ENCODE measurements at places on chromosomes 2 and 18.

DNA sequence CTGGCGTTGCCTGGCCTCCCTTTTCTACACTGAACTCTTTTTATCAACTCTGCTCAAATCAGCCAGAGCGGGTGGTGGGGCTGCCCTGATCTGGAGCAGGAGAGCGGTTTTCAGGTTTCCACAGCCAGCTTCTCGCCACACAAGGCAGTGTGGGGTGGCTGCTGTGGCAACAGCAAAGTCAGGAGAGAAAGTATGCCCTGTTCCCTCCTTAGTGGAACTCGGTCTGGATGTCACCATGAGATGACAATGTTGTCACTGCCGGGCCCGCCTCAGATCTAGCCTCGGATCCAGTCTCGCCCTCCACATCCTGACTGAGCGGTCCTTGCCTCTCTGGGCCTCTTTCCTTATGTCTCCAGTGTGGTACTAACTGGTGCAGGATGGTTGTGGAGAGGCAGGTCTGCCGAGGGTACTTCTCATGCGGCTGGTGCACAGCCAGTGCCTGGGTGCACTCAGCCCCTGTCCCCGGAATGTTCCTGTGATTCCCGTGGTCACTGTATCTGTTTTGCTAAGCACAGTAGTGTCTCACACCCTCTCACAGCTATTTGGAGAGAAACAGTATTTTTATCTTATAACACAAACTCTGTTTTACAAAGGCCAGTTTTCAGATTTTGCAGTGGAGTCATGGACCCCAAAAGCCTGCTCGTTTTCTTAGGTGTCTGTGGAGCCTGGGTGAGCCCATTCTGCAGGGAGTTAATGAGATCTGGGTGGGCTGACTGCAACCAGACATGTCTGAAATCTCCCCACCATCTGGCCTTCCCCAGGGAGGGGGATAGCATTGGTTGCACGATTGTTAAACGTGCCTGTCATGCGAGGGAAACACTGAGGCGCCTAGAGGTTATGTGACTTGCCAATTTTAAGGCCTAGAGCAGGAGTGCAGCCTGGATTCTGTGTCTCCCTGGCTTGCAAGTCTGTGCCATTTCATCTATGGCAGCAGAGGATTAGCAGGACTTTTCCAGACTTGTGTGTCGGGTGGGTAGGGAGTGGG lies 261.1 kb upstream of the AGAP1 start:
- peaks cover 40% of the 10 kb centered on the region for H3K27me3 ChIP-seq
- H3K4me1 ChIP-seq, result peaks cover 16% of the 10 kb centered on the region
- DNase-seq, result no peak
- no peak overlapping the region for H3K4me3 ChIP-seq
- H3K27ac ChIP-seq, result no peak overlapping the region
- H3K36me3 ChIP-seq, result no peaks in the 10 kb centered on the region

GRCh38 chr2:190716176-190716807 lies 67.4 kb downstream of the NAB1 start:
- DNase-seq, result no peak
- H3K27me3 ChIP-seq, result no peaks in the 10 kb centered on the region
- H3K4me3 ChIP-seq, result no peak overlapping the region

- no peak for DNase-seq
- H3K27ac ChIP-seq, result no peak overlapping the region
- peaks cover 7% of the 10 kb centered on the region for H3K4me1 ChIP-seq
- H3K27me3 ChIP-seq, result peaks cover 7% of the 10 kb centered on the region
- no peaks in the 10 kb centered on the region for H3K36me3 ChIP-seq
- no peak overlapping the region for H3K4me3 ChIP-seq
Observed at GRCh38 chr2:124911560-124911959, 886.5 kb downstream of the CNTNAP5 start.

GRCh38 chr2:186024921-186025320 lies 286.3 kb downstream of the FSIP2 start:
- H3K4me3 ChIP-seq, result no peak overlapping the region
- H3K4me1 ChIP-seq, result no peaks in the 10 kb centered on the region
- H3K27ac ChIP-seq, result no peak overlapping the region
- H3K27me3 ChIP-seq, result no peaks in the 10 kb centered on the region

DNA sequence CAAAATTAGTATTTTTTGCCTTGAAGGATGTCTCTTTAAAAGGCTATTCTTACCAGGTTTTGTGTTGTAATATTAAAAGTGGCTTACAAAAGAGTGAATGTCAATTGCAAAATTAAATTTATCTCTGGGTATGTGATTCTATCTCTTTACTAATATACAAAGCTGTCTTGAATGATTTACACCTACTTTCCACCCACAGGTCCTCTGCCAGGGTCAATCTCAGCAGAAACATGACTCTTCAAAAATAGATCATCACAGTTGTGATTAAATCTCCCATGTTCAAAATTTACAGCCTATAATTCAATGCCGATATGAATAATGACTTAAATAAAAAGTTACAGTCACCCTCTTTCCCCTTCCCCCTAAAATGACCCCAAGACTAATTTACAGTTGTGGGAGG lies 78.8 kb downstream of the SLC8A1 start:
- H3K4me3 ChIP-seq, result no peak overlapping the region
- H3K27me3 ChIP-seq, result no peaks in the 10 kb centered on the region
- H3K27ac ChIP-seq, result peak overlapping the region; percentile 88
- H3K4me1 ChIP-seq, result peaks cover 59% of the 10 kb centered on the region

- H3K27me3 ChIP-seq, result no peaks in the 10 kb centered on the region
- no peak overlapping the region for H3K4me3 ChIP-seq
- no peak overlapping the region for H3K27ac ChIP-seq
- no peak for DNase-seq
- H3K36me3 ChIP-seq, result no peaks in the 10 kb centered on the region
- peaks cover 12% of the 10 kb centered on the region for H3K4me1 ChIP-seq
Observed at GRCh38 chr2:23541503-23542229, 156.7 kb downstream of the KLHL29 start.

DNA sequence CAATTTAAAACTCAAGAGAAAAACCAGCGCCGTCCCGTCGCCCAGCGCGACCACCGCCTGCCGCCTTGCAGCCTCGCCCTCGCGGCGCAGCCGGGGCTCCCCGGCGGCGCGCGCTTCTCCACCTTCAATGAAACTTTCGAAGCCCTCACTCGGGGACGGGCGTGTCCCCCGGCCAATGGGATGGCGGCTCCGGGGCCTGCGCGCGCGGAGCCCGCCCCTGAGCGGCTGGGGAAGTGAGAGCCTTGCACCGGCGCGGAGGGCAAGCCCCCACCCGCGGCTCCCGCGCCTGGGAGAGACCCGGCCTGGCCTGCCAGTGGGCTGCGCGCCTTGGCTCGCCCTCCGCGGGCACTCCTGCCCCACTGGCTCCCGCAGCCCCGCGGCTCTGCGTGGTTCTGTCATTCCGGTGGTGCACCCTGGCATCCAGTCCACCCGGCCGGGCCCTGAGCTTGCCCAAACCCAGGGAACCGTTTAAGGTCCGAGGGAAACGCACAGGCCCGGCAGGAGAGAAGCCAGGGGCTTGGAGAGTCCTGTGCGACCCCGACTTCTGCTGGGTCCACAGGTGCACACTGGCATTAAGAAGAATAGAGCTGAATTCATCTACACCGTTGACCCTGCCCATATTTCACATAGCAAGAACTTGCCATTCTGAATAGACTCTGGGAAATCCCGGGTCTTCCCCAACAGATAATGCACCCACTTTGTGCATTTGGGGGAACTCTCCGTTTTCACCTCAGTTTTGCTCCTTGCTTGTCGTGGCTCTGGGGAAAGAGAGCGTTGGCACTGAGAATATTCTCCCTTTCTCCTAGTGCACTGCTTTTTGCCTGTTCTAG lies at the start of gene PIEZO2:
PIEZO2 (minus strand) TSS at position 129 of the 830 bp plus-strand sequence. CDS start 981 bp downstream, outside the sequence.
- peaks cover 26% of the 10 kb centered on the region for H3K4me1 ChIP-seq
- peaks cover 51% of the 10 kb centered on the region for H3K27me3 ChIP-seq
- peak within 1 kb of the TSS; percentile 36 for H3K27ac ChIP-seq
- H3K4me3 ChIP-seq, result peak within 1 kb of the TSS; percentile 83
- H3K36me3 ChIP-seq, result no peaks in the 10 kb centered on the region

GRCh38 chr2:40226637-40227036 lies 225.3 kb downstream of the SLC8A1 start:
- no peaks in the 10 kb centered on the region for H3K27me3 ChIP-seq
- no peak overlapping the region for H3K4me3 ChIP-seq
- peaks cover 7% of the 10 kb centered on the region for H3K36me3 ChIP-seq
- H3K27ac ChIP-seq, result no peak overlapping the region
- no peak for DNase-seq
- H3K4me1 ChIP-seq, result peaks cover 25% of the 10 kb centered on the region

DNA sequence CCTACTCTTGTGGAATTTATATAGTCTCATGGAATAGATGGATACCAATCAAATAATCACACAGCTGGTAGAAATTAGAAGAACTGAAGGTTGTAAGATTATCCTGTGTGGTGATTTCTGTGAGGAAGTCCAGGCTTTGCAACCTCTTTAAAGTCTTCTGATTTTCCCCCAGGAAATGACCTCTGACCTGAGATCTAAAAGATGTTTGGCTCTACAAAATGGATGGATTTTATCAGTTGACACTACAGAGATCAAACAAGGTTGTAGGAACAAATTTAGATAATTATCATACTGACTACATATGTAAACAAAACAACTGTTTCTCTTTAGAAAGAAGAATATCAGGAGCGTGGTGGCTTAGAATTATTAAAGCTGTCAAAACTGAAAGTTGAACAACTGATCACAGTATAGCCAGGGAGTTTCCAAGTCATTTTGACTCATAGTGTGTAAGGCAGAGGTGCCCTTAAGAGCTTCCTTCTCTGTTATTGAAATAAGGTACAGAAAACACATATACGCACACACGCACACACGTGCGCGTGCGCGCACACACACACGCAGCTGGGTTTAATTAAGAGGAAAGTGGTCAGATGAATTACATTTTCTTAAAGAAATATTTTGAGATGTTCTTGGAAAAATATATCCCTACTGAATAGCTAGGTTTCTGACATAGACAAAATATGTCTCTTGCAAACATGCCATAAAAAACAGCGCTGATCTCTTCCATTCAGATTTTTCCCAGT lies 35.5 kb upstream of the PELI1 start:
- no peak for DNase-seq
- H3K4me3 ChIP-seq, result no peak overlapping the region
- peaks cover 35% of the 10 kb centered on the region for H3K4me1 ChIP-seq

DNA sequence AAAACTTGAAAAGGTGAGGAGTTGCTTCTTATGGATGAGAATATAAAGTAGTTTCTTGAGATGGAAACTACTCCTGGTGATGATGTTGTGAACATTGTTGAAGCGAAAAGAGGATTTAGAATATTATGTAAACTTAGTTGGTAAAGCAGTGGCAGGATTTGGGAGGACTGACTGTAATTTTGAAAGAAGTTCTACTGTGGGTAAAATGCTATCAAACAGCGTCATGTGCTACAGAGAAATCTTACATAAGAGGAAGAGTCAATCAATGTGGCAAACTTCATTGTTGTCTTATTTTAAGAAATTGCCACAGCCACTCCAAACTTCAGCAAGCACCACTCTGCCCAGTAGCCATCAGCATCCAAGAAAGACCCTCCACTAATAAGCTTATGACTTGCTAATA lies 112.9 kb upstream of the ZEB2 start:
- H3K36me3 ChIP-seq, result peaks cover 20% of the 10 kb centered on the region
- H3K27me3 ChIP-seq, result no peaks in the 10 kb centered on the region
- no peak for DNase-seq
- H3K4me3 ChIP-seq, result no peak overlapping the region

- H3K4me1 ChIP-seq, result no peaks in the 10 kb centered on the region
- H3K4me3 ChIP-seq, result no peak overlapping the region
- H3K27me3 ChIP-seq, result no peaks in the 10 kb centered on the region
Observed at GRCh38 chr2:57443086-57443485, 603.5 kb upstream of the VRK2 start.

- H3K4me1 ChIP-seq, result peaks cover 26% of the 10 kb centered on the region
- H3K27ac ChIP-seq, result peak overlapping the region; percentile 58
- no peak overlapping the region for H3K4me3 ChIP-seq
- H3K36me3 ChIP-seq, result peaks cover 3% of the 10 kb centered on the region
- peaks cover 2% of the 10 kb centered on the region for H3K27me3 ChIP-seq
Observed at GRCh38 chr2:23585273-23586170, 200.5 kb downstream of the KLHL29 start.

GRCh38 chr18:76412010-76412817 lies 82.8 kb downstream of the ZNF516 start:
- H3K4me1 ChIP-seq, result peaks cover 29% of the 10 kb centered on the region
- DNase-seq, result no peak
- H3K27ac ChIP-seq, result peak overlapping the region; percentile 56
- no peaks in the 10 kb centered on the region for H3K27me3 ChIP-seq
- peaks cover 19% of the 10 kb centered on the region for H3K36me3 ChIP-seq
- H3K4me3 ChIP-seq, result no peak overlapping the region

GRCh38 chr2:38398739-38399138 lies 21.7 kb upstream of the ATL2 start:
- no peak overlapping the region for H3K4me3 ChIP-seq
- DNase-seq, result no peak
- H3K4me1 ChIP-seq, result peaks cover 23% of the 10 kb centered on the region
- peak overlapping the region; percentile 61 for H3K27ac ChIP-seq
- H3K36me3 ChIP-seq, result no peaks in the 10 kb centered on the region

- no peak overlapping the region for H3K4me3 ChIP-seq
- H3K27me3 ChIP-seq, result no peaks in the 10 kb centered on the region
- no peaks in the 10 kb centered on the region for H3K36me3 ChIP-seq
- no peak overlapping the region for H3K27ac ChIP-seq
- peak; percentile 22 for DNase-seq
- peaks cover 15% of the 10 kb centered on the region for H3K4me1 ChIP-seq
Observed at GRCh38 chr2:72008608-72009007, 139.1 kb downstream of the CYP26B1 start.

DNA sequence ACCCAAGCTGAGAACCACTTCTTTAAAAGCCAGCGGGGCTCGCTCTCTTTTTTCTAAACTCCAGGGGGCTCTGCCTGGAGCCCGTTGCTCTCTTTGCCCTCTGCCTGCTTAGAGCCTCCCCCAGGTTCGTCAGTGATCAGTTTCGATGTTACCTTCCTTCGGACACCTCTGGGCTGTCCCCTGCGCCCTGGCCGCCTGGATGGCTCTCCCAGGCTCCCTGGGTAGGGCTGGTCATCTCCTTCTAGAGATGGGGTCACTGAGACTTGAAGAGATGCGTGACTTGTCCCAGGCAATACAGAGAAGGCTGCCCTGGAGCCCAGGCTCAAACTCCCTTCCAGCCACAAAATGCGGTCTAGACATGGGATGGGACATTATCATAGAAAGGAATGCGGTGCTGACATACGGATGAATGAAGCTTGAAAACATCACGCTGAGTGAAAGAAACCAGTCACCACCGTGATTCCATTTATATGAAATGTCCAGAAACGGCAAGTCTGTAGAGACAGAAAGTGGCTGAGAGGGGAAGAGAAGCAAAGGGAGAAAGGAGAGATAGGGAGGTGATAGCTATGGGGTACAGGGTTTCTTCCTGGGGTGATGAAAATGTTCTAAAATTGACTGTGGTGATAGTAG lies 14.6 kb downstream of the KCNF1 start:
- no peak for DNase-seq
- H3K4me3 ChIP-seq, result no peak overlapping the region
- H3K4me1 ChIP-seq, result no peaks in the 10 kb centered on the region
- H3K27ac ChIP-seq, result no peak overlapping the region
- H3K27me3 ChIP-seq, result peaks cover 53% of the 10 kb centered on the region
- no peaks in the 10 kb centered on the region for H3K36me3 ChIP-seq

DNA sequence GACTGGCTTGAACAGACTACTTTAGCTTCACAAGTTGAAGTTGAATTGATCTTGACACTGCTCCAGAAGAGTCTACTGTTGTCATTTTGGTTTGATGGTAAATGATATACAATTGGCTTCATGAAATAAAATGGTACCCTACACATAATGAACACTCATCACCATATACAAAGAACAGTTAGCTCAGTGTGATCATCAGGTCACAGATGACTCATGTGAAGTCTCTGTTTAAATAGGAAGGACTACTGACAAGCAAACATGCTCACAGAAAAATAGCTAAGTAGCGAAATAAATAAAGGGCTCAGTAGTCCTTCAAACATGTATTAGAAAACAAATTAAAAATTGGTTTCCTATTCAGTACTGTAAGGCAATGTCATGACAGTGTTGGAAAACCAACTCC lies 96.2 kb downstream of the MEIS1 start:
- no peak overlapping the region for H3K4me3 ChIP-seq
- H3K27me3 ChIP-seq, result no peaks in the 10 kb centered on the region
- H3K27ac ChIP-seq, result peak overlapping the region; percentile 66

Data from mesothelial cell of epicardium (in vitro differentiated cells).